ENCODE measurements at places on chromosomes 13 and 19.
A peak's percentile ranks its signal among the peaks of the same experiment; 100 is the strongest.

DNA sequence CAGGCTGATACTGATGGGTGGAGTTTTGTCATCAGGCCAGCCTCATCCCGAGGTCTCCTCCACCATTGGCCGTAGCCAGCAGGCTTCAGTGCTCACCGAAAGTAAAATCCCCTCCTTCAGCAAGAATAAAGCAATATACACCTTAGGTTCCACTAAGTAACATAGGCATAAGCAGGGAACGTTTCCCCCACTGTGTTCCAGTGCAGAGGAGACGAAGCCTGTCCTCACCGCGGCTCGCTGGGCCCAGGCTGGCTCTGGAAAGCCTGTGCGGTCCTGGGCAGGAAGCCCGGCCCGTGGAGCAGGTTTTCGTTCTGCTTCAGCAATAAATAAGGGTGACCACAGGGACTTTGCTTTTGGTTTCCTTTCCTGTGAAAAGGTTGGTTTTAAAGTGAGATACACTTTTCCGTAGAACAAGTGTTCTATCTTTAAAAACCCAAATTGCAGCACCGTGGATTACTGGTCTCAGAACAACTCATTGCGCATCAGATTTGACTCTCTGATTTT is 16.3 kb upstream of the TEX29 start:
- no peak for DNase-seq

GRCh38 chr19:17095141-17095919 is 19.8 kb downstream of the MYO9B start:
- DNase-seq = no peak

GRCh38 chr13:45473627-45474026 is 8.9 kb downstream of the COG3 start:
- DNase-seq = no peak

DNA sequence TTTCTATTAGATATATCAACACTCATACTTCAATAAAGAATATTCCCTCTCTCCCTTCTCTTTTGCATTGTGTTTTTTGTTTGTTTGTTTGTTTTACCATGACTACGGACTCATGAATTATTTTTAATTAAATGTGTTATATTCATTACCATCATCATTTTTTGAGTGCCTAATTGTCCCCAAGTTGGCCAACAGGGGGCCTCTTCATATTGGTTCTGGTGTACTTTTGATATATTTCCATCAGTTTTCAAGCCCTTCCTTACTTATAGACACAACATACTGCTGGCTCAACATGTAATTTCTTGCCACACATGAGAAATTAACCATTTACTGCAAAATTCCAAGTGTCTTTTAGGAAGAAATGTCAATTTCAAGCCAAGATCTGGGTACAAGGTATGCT is 54.5 kb upstream of the GPC6 start:
- DNase-seq = no peak

DNA sequence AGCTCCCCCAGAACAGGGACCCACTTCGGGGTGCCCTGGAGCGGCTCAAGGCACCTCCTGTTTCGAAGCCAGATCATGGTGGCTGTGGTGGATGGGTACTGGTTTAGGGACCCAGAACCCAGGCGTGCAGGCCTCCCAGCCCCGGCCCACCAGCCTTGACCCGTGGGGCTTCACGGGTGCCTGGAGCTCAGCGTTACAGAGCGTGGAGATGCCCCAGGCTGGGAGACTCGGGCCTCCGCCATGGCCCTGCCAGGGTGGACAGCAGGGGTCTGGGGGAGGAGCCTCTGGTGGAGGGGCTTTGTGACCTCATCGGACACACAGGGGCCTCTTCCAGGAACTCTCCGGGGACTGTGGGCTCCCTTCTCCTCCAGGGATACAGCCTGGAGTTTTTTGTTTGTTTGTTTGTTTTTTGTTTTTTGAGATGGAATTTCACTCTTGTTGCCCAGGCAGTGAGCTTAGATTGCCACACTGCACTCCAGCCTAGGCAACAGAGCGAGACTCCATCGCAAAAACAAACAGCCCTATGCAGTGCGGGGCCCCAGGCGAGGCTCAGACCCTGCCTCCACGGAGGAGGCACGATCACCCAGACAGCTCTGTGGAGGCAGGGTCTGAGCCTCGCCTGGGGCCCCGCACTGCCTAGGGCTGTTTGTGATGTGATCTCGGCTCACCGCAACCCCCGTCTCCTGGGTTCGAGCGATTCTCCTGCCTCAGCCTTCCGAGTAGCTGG is at the start of gene GARIN5B:
TSS of gene GARIN5B (minus strand) at position 271 of the 727 bp plus-strand sequence. CDS start at position 77, 194 bp downstream.
- no peak for DNase-seq

- DNase-seq = no peak
Observed at GRCh38 chr13:94784066-94784465, 71.7 kb upstream of the SOX21 start.

DNA sequence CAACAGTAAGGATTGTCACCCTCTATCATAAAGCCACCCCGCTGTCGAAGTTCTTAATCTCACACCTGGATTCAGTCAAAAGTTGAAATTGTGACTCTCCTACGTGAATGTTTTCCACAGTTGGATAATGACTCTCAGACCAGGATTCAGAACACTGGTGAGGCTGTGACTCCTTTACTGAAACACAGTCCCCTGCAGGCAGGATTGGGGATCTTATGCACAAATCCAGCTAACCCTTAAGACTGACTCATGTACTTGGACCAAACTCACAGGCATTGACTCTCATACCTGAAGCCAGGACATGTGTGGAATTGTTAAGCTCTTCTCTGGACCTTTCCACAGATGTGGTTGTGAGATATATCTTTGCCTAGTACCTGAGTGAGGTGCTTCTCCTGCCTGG is 46.8 kb downstream of the ZNF85 start:
- DNase-seq = no peak

GRCh38 chr19:1864480-1865171 is 1.2 kb upstream of the KLF16 start:
- DNase-seq = peak; percentile 73

- no peak for DNase-seq
Observed at GRCh38 chr19:6802336-6803035, 30.0 kb downstream of the VAV1 start.

- no peak for DNase-seq
Observed at GRCh38 chr13:21235174-21235573, 58.7 kb downstream of the MRPL57 start.

- DNase-seq = no peak
Observed at GRCh38 chr13:99386911-99387788, 80.0 kb upstream of the GPR183 start.

DNA sequence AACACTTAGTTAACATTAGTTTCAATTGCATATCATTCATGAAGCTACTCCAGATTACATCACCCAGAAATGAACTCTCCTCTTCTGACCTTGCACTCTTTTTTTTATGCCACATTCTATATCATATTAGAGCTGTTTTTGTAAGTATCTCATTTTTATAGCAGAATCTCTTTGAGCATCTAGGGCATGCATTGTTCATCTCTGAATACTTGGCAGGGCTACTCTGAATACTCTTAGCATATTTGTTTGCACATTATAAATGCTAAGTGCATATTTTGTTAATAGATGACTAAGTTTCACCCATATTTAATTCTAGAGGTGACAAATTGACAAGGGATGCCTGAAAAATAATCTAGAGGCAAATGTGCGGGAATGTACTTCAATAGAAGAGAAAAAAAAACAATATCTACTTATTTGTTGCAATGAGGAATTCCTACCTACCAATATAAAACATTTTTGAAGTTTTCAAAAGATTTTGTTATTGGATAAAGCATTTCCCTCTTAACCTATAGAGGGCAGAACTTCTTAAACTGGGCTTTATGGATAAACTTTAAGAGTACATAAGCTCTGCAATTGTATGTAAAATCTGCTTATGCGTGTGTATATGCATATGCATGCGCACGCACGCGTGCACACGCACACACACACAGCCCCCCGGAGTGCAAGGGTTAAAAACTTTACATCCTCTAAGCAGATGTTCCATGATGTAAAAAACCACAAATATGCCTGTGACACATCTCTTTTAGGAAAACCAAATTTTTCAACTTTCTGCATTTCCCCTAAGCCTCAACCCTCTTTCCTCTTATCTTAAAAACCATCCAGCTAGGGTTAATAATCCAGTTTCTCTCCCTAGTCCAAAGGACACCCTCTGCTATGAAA is 73.0 kb upstream of the OXGR1 start:
- no peak for DNase-seq

- DNase-seq = no peak
Observed at GRCh38 chr19:31070146-31071065, 278.8 kb downstream of the TSHZ3 start.

DNA sequence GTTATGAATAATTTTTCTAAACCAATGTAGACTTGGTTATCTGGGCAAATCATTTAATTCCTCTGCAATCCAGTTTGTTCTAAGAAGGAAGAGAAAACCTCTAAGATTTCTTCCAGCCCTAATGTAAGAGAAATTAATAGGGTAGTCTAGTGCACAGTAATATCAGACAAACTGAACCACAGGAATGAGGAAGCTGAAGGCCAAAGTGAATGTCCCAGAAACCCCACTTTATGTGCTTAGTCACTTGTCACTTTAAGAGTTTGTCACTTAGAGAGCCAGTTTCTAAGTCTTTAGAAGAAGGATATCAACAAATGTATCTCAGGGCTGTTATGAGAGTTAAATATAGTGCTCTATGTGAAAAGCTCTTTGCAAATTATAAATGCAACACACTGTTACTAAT is 750.6 kb downstream of the DIAPH3 start:
- DNase-seq = no peak
